ENCODE measurements at places on chromosomes 16 and 17.

GRCh38 chr16:24452724-24453123, 86.6 kb upstream of the RBBP6 start:
- DNase-seq, result no peak

DNA sequence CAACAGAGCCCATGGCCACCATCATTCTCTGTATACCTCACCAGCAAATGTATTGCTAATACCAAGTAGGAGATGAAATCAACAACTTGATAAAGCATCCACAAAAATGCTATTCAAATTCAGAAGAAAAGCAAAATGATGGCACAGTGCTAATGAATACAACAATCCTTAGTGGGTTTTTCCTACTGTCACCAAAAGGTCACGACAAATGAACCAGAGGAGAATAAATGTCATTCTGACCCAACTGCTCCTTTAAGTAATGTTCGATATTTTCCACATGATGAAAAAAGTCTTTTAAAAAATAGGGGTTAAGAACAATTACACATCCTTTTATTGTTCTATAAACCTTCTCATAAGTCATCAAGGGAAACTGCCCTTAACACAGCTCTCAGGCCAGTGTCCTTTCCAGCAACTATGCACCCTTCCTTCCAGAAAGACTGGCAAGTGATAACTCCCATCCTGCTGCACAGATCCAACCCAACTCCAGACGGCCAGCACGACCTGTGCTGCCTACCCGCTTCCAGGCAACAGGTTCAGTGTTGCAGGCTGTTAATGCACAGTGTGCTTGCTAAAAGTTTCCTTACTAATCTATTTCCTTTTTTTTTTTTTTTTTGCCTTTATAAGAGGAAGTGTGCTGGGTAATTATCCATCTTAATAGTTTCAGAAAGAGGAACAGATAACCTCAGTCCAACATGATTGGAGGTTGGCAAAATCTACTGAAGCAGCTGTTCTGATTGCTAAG, 15.4 kb downstream of the FBXO31 start:
- no peak for DNase-seq

GRCh38 chr16:66592241-66592640, 12.3 kb upstream of the CMTM3 start:
- no peak for DNase-seq

DNA sequence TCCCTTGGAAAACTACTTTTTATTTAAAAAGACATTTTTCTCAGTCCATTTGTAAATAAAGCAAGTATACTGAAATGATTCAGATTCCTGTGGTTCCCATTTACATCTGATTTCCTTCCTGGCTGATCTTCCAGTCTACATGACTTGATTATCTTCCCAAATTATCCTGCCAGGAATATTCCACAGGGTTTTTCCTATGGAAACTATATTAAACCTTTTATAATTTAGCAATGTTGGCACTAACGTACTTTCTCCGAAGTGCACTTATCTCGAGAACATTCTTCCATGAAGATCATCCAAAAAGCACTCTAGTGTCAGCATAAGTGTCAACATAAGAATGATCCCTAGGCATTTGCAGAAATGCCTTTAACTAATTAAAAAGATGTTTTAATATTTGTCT, 347.7 kb upstream of the KIF2B start:
- no peak for DNase-seq

DNA sequence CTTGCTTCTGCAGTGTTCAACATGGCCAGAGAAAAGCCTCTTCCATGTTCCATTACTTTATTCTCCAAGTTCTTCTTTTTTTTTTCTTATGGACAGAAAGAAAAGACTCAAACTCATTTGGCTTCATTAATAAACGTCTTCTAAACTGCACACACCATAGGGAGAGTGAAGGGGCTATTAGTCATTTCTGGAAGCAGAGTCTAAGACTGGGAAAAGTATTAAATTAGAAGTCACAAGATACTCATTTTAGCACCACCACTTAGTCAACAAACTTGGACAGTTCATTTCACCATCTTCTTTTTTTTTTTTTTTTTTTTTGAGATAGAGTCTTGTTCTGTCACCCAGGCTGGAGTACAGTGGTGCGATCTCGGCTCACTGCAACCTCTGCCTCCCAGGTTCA, 52.8 kb downstream of the NOL11 start:
- no peak for DNase-seq

DNA sequence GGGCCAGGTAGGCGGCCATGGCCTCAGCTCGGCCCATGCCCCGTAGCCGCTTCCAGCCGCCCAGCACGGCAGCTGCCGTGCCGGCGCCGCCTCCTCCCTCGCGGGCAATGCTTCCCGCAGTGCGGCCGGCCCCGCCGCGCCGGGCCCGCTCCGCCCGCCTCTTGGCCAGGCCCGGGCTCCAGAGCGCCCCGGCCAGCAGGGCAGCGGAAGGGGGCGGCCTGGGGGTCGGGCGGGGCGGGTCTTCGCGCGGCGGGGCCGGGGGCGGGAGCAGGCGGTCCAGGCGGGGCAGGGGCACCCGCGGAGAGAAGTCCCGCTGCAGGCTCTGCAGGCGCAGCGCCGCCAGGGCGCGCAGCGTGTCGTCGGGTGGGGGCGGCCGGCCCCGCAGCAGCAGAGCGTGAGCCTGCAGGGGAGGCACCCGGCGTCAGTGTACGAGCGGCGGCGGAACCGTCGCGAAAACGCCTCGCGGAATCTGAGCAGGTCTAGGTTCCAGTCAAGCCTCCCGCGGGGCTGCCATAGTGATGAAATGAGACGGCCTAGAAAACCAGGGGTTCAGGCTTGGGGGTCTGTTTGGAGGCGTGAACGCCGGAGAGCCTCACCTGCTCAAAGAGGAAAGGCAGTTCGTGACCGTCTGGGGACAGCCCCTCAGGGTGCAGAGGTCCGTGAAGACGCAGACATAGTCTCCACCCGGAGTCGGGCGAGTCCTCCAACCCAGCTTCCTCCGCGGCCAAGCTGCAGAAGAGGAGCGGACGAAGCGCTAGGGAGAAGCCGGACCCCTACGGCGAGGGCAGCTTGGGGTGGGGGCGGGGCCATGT, 6.6 kb downstream of the PLEKHH3 start:
- DNase-seq, result no peak

DNA sequence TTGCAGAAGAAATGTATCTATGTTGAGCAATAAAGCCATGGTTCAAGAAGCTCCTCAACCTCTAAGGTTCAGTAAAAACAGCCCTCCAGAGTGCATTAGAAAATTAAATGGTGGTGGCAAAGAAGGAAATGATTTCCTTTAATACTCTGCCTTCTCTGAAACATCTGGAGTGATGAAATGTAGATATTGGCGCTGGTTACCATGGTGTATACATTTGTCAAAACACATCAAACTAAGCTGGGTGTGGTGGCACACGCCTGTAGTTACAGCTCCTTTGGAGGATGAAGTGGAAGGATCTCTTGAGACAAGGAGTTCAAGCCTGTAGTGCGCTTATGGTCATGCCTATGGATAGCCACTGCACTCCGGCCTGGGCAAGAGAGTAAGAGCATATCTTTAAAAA, 6.0 kb downstream of the CAPNS2 start:
- no peak for DNase-seq

DNA sequence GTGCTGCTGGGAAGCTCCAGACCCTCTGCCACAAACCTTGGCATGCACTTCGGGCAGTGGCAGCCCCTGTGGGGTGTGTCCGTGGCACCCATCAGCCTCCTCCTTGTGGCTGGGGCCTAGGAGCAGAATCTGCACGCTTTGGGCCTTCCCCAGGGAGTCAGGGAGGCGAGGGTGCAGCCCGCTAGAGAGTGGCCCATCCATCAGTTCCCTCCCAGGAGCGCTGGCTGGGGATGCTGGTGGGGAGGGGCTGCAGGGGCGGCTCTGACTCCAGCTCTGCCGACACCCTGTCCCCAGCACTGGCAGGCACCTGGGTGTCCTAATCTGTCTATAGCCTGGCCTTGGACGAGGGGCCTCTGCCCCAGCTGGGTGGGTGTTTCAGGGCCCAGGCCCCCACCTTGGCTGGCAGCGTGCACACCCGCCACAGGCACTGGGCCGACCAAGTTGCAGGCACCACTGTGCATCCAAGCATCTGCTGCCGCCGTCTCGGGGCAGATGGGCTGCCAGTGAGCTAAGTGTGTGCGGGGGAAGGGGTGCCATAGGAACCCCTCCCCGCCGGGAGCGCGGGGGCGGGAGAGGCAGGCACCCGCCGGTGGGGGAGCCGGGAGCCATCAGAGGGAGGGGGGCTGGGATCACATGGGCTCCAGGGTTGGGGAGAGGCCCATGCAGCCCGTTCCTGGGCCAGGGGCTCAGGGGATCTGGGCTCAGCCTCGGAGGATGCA, 30.2 kb downstream of the ENDOV start:
- no peak for DNase-seq

- no peak for DNase-seq
These were observed 36.2 kb downstream of the ZNF778 start for GRCh38 chr16:89253548-89254287.

GRCh38 chr16:79644971-79645667, 44.6 kb upstream of the MAF start:
- no peak for DNase-seq

DNA sequence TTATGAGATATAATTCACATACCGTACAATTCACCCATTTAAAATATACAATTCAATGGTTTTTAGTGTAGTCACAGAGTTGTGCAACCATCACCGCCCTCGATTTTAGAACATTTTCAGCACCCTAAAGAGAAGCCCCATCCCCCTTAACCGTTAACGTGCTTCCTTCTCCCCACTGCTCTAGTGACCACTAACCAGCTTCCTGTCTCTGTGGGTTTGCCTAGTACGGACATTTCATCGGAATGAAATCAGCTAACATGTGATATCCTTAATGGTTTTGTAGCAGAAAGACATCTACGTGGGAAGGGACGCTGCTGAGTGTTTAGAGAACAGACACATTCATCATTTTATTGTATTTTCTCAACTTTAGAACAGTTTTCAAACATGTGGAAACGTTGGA, 80.8 kb upstream of the HSBP1 start:
- DNase-seq, result no peak

DNA sequence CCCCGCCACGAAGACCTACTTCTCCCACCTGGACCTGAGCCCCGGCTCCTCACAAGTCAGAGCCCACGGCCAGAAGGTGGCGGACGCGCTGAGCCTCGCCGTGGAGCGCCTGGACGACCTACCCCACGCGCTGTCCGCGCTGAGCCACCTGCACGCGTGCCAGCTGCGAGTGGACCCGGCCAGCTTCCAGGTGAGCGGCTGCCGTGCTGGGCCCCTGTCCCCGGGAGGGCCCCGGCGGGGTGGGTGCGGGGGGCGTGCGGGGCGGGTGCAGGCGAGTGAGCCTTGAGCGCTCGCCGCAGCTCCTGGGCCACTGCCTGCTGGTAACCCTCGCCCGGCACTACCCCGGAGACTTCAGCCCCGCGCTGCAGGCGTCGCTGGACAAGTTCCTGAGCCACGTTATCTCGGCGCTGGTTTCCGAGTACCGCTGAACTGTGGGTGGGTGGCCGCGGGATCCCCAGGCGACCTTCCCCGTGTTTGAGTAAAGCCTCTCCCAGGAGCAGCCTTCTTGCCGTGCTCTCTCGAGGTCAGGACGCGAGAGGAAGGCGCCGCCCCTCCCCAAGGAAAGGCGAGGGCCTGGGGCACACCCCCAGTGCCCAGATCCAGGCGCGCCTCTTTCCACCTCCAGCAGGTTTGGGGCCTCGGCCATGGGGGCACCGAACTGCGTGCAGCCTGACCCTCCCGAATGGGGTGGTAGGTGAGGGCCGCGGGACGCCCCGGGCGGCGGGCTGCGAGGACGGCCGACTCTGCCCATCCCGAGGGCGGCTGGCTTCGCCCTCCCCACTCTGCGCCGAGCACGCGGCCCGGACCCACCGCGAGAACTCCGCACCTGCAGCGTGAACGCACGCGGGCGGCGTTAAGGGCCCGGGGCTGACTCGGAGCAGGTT, 664 bp downstream of the HBQ1 start:
- peak; percentile 88 for DNase-seq

- DNase-seq, result no peak
These were observed 2.7 kb upstream of the SNX20 start for GRCh38 chr16:50683689-50684374.

- DNase-seq, result no peak
These were observed 125.3 kb downstream of the ANKRD11 start for GRCh38 chr16:89365044-89365467.

- DNase-seq, result no peak
These were observed 11.6 kb upstream of the MFAP4 start for GRCh38 chr17:19398301-19399181.

- DNase-seq, result no peak
These were observed 154.2 kb downstream of the PITPNC1 start for GRCh38 chr17:67531291-67531690.

GRCh38 chr17:11404431-11405276, 163.6 kb downstream of the SHISA6 start:
- no peak for DNase-seq

DNA sequence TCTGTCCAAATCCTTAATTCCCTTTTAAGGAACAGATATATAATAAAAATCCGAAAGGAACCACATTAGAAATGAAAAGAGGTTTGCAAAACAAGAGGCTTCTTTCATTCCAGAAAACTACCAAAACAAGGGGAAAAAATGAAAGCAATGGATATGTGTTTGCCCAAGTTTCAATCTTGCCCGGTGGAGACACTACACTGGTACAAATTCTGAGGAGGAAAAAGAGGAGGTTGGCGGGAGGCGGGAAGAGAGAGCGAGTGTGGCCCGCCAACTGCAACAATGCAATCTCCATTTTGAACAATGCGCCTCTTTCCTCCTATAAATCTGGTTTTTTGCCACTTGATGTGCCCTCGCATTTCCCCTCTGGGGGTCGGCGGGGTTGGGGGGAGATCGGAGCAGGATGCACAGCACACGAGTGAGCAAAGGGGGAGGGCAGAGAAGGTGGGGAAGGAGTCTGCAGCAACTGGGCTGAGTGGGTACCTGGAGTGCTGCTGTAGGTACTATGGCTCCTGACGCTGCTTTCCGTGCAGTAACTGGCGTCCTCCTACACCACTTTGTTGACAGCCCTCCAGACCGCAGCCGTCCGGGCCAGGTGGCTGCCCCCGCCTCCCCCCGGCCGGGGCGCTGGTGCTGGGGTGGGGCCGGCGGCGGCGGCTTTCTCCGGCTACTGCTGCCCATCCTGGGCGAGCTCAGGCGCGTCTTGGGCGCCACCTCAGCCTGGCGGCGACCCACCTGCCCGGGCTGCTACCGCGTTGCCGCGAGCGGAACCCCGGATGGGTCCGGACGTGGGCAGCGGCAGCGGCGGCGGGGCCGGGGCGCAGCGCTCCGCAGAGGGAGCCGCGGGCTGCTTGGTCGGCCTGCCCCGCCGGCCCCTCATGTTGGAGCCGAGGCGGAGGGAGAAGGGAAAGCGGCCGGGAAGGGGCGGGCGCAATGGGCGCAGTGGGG, 93.8 kb upstream of the PLEKHM1 start:
- DNase-seq, result no peak

DNA sequence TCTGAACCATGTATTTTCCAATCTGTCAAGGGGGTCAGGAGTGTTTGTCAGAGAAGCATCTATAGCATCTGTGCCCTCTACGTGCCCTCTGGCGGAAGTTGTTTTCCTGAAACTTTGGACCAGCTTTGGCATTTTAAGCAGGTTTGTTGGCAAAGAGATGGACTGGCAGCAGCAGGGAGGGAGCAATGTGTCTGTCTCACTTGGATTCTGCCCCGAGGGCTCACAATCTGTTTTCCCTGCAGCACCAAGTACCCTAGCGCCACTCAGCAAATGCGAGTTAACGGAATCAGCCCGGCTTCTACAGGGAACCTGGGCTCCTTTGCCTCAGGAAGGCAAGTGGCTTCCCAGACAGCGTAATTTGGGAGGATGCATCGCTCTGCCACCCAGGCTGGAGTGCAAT, 17.4 kb downstream of the DUSP14 start:
- DNase-seq, result no peak
